ENCODE measurements at places on chromosomes 5 and 9.

DNA sequence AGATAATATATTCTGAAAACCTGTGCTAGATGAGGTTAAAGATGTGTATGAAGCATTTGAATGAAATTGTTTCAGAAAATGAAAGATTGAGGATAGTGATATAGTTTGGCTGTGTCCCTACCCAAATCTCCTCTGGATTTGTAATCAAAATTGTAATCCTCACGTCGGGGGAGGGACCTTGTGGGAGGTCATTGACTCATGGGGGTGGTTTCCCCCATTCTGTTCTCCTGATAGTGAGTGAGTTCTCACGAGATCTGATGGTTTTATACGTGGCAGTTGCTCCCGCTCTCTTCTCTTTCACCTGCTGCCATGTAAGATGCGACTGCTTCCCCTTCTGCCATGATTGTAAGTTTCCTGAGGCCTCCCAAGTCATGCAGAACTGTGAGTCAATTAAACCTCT is 2.0 kb upstream of the TEX48 start:
- DNase-seq, result no peak

DNA sequence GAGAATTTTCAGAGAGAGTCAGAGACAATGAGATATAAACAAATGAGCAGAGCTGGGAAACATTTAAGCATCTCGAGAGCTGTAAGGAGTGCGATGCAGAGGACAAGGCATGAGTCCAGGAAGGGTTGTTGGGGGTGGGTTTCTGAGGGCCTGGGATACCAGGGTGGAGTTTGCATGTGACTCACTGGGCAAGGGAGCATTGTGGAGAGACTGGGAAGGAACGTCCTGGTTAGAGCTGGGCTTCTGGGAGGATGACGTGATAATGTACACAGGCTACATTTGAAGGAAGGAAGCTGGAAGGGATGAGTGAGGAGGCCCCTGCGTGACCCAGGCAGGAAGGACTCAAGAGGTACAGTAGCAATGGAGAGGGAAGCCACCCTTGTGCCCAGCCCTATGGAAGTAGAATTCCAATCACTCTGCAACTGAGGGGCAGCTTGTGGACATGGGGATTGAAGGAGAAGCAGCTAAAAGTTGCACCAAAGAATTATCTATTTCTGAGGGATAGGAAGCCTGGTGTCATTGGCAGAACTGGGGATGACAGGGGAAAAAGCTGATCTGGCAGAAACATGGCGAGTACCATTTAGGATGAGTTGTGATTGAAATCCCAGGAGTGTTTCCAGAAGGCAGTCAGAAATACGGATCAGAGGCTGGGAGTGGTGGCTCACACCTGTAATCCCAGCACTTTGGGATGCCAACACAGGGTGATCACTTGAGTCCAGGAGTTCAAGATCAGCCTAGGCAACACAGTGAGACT is 59.3 kb upstream of the AFAP1L1 start:
- DNase-seq, result no peak

DNA sequence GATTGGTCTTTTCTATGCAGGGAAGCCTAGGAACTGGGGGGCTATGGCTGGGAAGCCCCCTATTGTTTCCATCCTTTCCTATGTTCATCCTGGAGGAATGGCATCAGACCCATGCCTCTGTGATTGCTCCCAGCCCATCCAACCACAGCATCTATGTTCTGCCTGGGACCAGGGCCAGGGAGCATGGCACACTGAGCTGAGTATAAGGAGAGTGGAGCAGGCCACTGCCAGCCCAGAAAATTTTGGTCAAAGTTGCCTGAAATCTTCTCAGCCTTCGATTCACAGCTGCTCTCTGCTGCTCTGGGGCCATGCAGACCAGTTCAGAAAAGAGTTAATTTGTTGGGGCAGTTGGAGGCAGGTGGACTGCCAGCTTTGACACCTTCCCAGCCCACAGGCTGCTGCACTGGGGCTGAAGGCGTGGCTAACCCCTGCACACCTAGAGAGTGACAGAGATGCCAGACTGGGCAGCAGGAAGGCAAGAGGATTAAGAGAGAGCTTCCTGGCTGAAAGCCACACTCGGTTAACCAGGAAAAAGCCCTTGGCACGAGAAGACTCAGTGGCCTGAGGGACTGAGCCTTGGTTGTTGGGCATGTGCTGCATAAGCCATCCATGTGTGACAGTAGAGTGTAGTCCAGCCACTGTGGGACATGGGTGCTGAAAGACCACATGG is 12.1 kb downstream of the TGFBI start:
- DNase-seq, result no peak

GRCh38 chr5:159456261-159456660 is 126.0 kb upstream of the IL12B start:
- no peak for DNase-seq

GRCh38 chr9:128026255-128026772 is 40.8 kb downstream of the NAIF1 start:
- DNase-seq, result no peak

DNA sequence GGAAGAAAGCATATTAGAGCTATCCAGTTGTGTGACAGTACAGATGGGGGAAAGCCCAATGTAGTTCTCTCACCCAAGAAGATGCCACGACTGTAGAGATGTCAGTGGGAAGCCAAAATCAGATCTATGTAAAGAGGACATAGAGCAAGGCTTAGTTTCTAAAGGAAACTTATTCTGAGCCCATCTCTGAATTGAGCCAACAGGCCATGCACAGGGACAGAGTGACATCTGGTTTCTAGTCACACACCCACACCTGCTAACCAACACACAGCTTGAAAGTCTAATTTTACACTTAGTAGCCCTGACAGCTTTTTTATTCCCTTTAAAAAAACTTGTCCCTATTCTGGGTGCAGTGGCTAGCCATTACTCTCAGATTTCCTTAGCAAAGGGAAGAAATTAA is 22.3 kb downstream of the PRELID2 start:
- DNase-seq, result no peak
